Effector memory CD4-positive, alpha-beta T cell (primary cell): ENCODE measurements at places on chromosomes 1 and 21.

- no peaks in the 10 kb centered on the region for H3K36me3 ChIP-seq
- H3K4me1 ChIP-seq = peaks cover 58% of the 10 kb centered on the region
- peak; percentile 68 for DNase-seq
- no peaks in the 10 kb centered on the region for H3K27me3 ChIP-seq
- H3K4me3 ChIP-seq = no peak overlapping the region
- H3K27ac ChIP-seq = peak overlapping the region; percentile 81
Measured at GRCh38 chr1:66350001-66350547, 183.9 kb upstream of the SGIP1 start.

DNA sequence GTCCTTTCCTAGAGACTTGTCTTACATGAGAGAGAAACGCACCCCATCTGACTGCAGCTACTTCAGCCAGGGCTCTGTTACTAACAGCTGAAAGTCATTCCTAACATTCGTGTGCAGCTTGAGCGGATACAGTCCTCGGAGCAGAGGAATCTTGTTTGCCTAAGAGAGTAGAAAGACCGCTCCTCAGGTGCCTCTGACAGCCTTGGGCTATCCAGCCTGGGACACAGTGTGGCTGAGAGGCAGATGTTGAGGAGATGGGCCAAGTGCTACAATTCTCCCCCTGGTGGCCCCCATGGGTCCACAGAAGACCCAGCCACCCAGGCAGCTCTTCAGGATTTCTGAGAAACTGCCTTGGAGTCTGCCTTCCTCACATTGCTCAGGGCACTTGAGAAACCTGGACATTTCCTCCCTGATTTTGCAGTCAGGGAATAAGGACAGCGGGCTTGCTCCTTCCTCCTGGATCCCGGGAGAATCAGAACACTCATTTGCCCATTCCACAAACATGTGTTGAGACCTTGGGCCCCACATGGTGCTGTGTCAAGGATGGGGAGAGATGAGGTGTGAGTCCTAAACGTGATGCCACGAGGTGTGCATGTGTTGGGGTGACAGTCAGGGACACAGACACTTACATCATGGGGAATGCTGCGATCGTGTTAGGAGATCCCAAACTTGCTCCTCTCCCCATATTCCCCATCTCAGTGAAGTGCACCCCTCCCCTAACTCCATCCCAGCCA lies 13.1 kb downstream of the TRIM62 start:
- H3K36me3 ChIP-seq = peaks cover 23% of the 10 kb centered on the region
- no peak for DNase-seq
- no peaks in the 10 kb centered on the region for H3K27me3 ChIP-seq
- no peak overlapping the region for H3K4me3 ChIP-seq

DNA sequence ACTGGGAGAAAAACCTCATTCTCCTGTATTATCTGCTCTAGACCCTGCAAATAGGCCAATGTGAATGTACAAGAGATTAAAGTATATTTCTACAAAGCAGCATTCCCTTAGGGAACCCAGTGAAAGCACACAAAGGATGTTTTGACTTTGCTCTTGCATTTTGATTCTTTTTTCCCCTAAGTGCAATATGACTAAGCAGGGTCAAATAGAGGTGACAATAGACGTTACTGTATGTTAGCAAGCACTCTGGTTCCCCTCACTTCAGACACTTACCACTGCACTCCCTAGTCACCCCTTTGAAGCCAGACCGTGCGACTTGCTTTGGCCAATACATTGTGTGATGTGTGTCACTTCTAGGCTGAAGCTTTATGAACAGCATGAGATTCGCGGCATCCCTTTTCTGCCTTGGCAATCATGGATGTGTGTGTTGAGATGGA lies 209.7 kb downstream of the RHOU start:
- no peak overlapping the region for H3K27ac ChIP-seq
- no peaks in the 10 kb centered on the region for H3K4me1 ChIP-seq
- H3K36me3 ChIP-seq = no peaks in the 10 kb centered on the region
- no peak overlapping the region for H3K4me3 ChIP-seq
- no peaks in the 10 kb centered on the region for H3K27me3 ChIP-seq

DNA sequence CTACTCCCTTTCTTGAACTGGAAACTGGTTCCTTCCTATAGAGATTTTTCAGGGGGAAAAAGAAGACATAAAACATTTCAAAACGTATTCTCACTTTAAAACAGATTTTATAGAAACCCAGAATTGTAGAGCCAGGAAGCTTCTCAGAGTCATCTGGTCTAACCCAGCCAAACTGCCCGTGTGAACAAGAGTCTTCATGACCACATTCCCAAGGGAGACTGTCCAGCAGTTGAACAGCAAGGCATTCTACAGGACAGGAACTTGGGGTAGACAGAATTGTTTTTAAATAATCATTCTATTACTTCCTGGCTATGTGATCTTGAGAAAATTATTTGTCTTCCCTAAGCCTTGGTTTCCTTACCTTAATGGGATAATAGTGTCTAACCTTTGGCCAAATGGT lies 163.5 kb upstream of the IVNS1ABP start:
- H3K36me3 ChIP-seq = no peaks in the 10 kb centered on the region
- H3K4me3 ChIP-seq = no peak overlapping the region
- H3K27me3 ChIP-seq = no peaks in the 10 kb centered on the region
- H3K27ac ChIP-seq = no peak overlapping the region
- no peak for DNase-seq

DNA sequence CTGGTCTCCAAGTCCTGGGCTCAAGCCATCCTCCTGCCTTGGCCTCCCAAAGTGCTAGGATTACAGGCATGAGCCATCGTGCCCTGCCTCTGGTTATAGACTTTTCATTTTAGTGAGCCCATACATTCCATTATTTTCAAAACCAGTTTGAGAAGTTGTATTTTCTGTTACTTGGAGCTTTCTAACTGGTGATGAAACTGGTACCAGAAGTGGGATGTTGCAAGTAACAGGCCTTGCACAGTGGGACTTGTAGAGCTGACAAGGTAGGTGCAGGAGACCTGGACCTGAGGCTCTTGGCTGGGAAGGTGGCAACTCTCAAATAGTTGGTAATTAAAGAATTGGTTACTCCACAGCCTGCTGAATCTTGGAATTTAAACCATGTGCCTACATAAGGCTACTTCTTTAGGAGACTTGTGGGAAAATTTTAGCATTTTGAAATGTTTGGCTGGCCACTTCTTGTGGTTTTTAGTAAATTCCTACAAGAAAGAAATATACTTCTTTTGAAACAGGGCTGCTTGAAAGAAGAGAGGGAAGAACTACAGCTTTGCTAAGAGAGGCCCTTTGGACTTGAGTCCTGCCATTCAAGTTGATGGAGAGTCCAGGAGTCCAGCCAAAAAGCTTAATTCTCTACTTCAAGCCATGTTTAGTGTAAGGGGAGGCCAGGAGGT lies 9.8 kb upstream of the ALPL start:
- H3K4me1 ChIP-seq = no peaks in the 10 kb centered on the region
- no peak overlapping the region for H3K4me3 ChIP-seq
- DNase-seq = no peak
- H3K27ac ChIP-seq = no peak overlapping the region
- H3K36me3 ChIP-seq = no peaks in the 10 kb centered on the region

- H3K4me3 ChIP-seq = no peak overlapping the region
- H3K36me3 ChIP-seq = no peaks in the 10 kb centered on the region
- no peaks in the 10 kb centered on the region for H3K4me1 ChIP-seq
- H3K27ac ChIP-seq = no peak overlapping the region
Measured at GRCh38 chr1:245258271-245258920, 103.6 kb downstream of the KIF26B start.
